ENCODE measurements at places on chromosomes 13 and 19.
A peak's percentile ranks its signal among the peaks of the same experiment; 100 is the strongest.

DNA sequence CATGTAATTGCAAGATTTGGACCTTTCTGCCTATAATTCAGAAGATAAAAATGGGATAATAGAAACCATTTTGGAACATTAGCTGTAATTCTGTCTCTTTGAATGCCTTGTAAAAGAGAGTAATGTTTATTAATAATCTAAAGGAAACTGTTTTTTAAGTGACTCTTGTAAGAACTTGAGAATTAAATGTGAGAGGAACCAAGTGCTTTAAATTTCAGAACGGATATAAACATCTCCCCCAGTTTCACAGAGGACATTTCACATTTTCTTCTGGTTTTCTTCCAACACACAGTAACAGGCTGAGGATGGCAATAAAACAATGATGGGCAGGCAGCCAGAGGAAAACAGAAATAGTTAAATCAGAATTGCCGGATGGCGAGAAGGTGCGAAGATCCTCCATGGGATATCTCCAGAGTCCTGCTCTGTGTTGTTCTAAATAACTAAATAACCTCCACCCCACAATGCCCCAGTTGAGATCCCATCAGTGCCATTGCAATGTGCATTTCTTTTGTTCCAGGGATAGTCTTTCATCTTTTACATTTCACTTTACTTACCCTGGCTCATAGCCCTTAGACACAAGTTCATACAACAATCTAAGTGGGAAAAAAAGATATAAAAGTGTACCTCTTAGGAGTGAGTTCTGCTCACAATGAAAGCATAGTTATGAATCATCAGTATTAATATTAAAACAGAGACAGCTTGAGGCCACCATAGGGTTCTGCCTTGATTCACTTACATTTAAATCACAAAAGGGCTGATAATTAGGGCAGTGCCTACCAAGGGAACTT lies 73.3 kb downstream of the TNFRSF19 start:
- DNase-seq, result no peak

DNA sequence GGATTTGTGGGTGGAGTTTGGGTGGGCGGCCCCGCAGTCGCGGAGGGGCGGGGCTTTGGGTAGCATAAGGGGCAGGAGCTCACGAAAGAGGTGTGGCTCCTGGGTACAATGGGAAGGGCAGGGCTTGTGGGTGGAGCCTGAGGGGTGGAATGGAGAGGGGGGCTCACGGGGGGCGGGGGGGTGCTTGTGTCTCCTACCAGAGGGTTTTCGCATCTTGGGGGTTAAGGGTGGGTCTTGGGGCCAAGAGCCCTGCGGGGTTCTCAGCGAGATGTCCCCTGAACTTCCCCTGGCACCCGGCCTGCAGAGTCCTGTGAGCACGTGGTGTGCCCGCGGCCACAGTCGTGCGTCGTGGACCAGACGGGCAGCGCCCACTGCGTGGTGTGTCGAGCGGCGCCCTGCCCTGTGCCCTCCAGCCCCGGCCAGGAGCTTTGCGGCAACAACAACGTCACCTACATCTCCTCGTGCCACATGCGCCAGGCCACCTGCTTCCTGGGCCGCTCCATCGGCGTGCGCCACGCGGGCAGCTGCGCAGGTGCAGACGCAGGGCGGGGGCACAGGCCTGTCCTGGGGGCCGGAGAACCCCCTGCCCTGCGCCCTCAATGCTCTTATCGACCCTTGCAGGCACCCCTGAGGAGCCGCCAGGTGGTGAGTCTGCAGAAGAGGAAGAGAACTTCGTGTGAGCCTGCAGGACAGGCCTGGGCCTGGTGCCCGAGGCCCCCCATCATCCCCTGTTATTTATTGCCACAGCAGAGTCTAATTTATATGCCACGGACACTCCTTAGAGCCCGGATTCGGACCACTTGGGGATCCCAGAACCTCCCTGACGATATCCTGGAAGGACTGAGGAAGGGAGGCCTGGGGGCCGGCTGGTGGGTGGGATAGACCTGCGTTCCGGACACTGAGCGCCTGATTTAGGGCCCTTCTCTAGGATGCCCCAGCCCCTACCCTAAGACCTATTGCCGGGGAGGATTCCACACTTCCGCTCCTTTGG lies 5.1 kb downstream of the FSTL3 start:
- DNase-seq, result no peak

DNA sequence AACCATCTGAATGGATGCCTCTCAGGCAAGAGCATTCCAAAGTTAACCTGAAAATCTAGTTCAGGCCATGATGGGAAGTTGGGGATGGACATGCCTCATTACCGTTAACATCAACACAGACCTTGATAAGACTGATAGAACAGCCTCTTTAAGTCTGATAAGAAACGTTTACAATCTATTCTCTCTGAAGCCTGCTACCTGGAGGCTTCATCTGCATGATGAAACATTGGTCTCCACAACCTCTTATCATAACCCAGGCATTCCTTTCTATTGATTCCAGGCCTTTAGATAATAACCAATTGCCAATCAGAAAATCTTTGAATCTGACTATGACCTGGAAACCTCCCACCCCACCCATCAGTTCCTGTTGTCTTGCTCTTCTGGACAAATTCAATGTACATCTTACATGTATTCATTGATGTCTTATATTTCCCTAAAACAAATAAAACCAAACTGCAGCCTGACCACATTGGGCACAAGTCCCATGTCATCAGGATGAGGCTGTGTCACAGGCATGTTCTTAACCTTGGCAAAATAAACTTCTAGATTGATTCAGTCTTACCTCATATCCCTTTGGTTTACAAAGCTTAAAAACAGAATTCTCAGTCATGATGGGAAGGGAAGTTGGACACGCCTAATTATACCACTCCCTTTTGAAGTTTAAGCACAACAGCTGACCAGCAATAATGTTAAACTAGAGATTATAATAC lies 843.8 kb upstream of the SPRY2 start:
- DNase-seq, result peak; percentile 12

- peak; percentile 49 for DNase-seq
These were observed 4.4 kb upstream of the ATP1A3 start for GRCh38 chr19:41998246-41999020.

- DNase-seq, result no peak
These were observed 48.8 kb downstream of the CD320 start for GRCh38 chr19:8259142-8259921.

GRCh38 chr13:75468098-75468497 lies 13.9 kb downstream of the TBC1D4 start:
- DNase-seq, result no peak

DNA sequence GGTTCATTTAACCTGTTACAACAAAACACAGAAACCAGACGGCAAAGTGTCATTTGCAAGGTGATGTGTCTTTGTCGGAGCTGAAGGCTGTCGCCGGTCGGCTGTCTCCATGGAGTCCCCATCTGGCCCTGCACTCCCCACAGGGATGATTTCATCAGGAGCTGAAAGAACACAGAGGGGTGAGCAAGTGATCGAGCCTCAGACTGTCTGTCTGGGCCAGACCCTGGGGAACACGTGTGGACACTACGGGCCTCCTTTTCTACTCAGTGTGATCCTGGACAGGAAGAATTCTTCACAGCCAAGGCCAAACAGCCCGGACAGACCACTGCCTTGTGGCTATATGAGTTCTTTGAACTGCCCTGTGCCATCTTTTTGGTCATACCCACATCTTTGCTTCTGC lies 85.1 kb downstream of the RNASEH2B start:
- DNase-seq, result no peak

GRCh38 chr13:42786715-42787114 lies 5.3 kb downstream of the FAM216B start:
- no peak for DNase-seq

GRCh38 chr13:58625703-58626389 lies 994.3 kb downstream of the PCDH17 start:
- no peak for DNase-seq

- DNase-seq, result peak; percentile 88
These were observed at the start of gene URI1 for GRCh38 chr19:29941828-29942403. Gene URI1, plus strand, starts transcription at chr19:29942239. Its CDS starts 309 bp downstream, at chr19:29942548.

- peak; percentile 20 for DNase-seq
These were observed 63.9 kb upstream of the STARD13 start for GRCh38 chr13:33349288-33349985.

Data from fibroblast of skin of scalp (primary cell).